ENCODE measurements at places on chromosomes 2 and 18.

- no peak for DNase-seq
These were observed 3.0 kb downstream of the ACVR2A start for GRCh38 chr2:147847746-147848391.

GRCh38 chr2:121232626-121233265 lies 52.3 kb downstream of the TFCP2L1 start:
- no peak for DNase-seq

DNA sequence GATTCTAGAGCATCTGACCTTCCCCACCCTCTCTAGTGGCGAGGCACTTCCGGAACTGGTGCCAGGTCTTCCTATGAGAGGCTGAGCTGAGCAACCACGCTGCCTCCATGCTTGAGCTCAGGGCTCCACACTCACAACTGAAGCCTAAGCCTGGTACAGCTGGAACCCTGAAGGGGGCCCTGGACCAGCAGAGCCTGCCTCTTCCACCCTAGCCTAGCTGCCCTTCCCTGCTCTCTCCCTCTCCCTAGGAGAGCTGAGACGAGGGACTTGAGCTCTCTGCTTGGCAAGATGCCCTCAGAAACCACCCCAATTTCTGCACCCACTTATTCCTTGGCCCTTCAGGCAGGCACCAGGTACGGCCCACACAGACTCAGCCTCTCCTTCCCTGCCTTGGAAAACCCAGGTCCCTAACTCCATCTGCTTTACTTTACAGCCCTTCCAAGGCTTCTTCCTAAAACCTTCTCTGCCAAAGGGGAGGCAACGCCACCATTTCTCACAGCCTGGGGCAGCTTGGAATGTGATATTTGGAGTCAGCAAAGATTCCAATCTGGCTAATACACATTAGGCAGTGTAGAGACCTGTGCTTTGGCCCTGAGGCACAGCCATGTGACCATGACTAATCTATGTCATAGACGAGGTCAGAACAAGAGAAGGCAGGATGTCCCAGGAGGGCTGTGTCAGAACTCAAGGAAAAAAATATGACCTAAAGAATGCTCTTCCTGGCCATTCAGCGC lies 18.8 kb downstream of the COX7A2L start:
- no peak for DNase-seq

- DNase-seq: no peak
These were observed 2.3 kb downstream of the MEIS1 start for GRCh38 chr2:66437109-66437690.

- no peak for DNase-seq
These were observed 534.8 kb upstream of the CDH7 start for GRCh38 chr18:65215865-65216466.

- no peak for DNase-seq
These were observed 2.9 kb upstream of the TYMS start for GRCh38 chr18:654601-655000.

DNA sequence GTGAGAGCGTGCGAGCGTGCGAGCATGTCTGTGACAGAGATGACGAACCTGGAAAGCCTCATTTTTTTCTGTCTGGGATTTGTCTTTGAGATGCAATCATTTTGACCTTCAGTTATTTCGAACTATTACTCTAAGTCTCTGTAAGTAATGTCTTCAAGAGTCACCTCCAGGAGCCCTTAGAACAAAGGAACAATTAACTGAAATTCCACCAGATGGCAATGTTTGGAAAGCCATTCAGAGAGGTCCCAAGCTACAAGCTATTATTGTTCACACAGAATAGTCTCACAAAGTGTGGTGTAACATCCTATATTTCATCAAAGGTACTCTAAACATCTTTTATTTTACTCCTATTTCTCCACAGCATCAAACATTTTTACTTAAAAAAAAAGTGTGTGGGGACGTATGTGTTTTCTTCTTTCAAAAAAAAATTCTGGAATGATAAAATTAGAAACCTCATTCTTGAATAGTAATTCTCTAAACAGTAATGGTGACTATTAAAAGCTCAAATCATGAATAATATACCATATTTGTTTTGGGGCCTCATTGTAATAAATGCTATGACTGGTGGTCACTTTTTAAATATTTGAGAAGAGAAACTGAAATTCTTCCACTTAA lies 35.1 kb upstream of the MAPRE2 start:
- peak; percentile 5 for DNase-seq

Measured in dorsolateral prefrontal cortex (tissue), 122 donors.